ENCODE measurements at places on chromosomes 7 and 10.

- no peak for DNase-seq
Observed at GRCh38 chr7:1572111-1572822, 2.4 kb upstream of the PSMG3 start.

DNA sequence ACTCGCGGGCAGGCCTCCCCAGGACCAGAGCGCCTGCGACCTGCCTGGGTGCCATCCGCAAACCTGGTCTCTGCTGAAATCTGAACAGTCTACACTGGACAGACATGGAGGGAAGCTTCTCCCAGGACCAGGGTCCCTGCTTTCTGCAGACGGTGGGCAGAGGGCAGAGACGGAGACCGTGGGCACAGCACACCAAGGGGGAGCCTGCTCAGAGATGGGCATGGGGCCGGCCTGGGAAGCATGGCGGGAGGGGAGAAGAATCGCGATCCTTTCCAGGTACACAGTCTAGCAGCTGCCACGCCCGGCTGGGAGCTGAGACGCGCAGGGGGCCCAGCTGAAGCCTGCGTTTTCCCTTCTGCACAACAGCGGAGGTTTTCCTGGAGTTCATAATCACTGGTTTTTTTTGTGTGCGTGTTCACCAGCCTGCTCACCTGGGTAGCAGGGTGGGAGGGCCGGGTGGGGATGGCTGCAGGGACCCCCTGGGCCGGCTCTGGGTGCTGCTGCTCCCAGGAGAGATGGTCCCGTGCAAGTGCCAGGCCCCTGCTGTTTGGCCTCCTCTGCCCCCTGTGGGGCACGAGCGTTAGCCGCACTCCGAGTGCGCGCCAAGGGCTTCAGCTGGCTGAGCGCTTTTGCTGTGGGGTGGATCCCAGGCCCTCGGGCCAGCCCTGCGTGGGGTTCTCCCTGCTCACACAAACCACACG, 448.8 kb downstream of the DNAJB6 start:
- no peak for DNase-seq

- no peak for DNase-seq
Observed at GRCh38 chr7:139026551-139026950, 9.3 kb downstream of the ZC3HAV1L start.

GRCh38 chr7:148721390-148721789, 22.7 kb downstream of the CUL1 start:
- DNase-seq: no peak

- no peak for DNase-seq
Observed at GRCh38 chr7:74473116-74473515, 19.4 kb downstream of the GTF2IRD1 start.

GRCh38 chr7:36021917-36022550, 131.0 kb upstream of the EEPD1 start:
- no peak for DNase-seq

DNA sequence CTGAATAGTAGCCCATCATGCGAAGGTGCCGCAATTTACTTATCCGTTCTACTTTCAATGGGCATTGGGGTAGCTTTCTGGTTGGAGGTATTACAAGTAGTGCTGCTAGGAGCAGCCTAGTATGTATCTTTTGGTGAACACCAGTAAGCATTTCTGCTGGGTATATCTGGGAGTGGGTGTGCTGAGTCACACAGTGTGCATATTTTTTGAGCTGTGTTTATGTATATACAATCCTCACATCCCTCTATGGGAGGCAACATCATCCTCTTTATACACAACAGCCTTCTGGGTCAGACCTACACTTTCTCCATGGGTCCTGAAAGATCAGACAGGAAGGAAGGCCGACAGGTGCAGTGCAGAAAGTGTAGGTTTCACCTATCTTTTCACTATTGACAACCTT, 36.3 kb downstream of the PYROXD2 start:
- no peak for DNase-seq

GRCh38 chr7:116182023-116182422, 28.3 kb upstream of the TES start:
- DNase-seq: no peak

DNA sequence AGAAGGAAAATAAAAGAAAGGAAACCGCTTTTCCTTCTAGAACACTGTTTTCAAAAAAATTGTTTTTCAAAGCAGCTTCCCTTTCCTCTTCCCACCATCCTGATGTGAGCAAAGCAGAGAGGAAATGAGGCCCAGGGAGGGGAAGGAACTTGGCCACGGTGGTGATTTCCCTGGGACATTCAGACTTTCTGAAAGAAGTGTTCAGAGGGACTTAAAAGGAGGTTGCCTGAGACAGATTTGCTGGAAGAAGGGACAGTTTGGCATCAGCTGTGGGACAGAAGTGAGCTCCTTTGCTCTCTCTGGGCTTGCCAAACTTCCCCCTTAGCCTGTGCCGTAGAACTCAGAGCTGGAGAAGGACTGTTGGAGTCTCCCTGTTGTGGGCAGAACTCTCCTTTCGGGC, 30.3 kb downstream of the ADCYAP1R1 start:
- DNase-seq: no peak

- no peak for DNase-seq
Observed at GRCh38 chr7:92769844-92770243, 66.5 kb downstream of the CDK6 start.

DNA sequence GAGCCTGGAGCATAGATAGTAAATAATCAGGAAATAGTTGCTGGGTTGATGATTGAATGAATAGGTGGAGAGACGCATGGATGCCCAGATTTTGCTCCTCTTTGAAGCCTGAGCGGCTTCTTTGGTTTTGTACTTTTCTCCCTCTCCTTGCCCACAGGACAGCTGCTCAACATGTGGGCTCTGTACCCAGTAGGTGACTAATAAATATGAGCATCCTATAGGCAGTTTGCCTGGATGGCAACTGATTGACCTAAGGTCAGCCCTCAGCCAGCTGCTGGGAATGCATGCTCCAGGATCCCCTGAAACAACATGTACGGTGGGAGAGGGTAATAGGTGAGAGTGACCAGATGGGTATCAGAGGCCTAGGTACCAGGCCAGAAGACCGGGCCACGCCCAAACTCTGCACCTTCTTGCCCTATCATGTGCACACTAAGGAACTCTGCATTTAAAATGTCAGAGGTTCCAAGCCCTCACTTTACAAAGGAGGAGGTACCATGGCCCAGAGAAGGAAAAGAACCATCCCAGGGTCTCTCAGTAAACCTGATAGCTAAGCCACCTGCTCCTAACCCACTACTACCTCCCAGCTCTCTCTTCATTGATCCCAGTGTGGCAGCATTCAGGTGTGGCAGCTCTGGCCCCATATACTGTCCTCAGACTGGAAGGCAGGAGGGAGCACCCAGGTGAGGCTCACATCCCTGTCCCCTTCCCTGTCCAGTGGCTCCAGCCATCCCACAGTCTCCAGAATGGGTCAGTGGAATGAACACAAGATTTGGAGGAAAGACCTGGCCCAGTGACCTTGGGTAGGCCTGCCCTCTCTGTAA, 2.7 kb upstream of the ZCCHC24 start:
- DNase-seq: no peak

- DNase-seq: peak; percentile 35
Observed at GRCh38 chr10:121975295-121976086, 474 bp upstream of the NSMCE4A start.

DNA sequence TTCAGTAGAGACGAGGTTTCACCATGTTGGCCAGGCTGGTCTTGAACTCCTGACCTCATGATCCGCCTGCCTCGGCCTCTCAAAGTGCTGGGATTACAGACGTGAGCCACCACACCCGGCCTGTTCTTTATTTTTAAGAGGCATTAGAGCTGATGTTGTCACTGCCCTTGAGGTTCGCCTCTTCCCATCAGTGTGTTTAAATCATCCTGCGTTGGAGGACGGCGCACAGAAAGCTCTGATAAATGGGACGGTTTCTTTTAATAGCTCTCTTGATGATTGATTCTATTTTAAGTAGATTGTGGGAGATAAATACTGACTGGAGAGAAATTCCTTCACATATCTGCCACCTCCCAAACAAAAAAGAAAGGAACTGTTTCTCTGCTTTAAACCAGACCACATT, 29.0 kb downstream of the UPP1 start:
- no peak for DNase-seq

DNA sequence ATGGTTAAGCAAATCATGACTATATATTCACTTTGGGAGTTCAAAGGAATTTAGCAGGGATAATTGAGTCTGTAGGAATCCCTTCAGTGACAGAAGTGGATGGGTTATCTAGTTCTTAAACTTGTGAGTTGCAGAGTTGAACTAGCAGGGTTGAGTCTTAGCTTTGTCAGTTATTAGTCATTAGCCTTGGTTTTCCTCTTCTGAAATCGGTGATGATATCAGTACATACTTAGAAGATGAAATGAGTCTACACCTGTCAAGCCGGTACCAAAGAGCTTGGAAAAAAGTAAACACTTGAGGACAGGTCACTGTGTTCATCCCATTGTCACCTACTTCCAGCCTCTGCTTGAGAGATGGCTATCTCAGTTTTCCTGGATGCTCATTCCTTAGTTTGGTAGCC, 73.5 kb downstream of the BUB3 start:
- no peak for DNase-seq

- DNase-seq: no peak
Observed at GRCh38 chr10:49679480-49679893, at the start of gene C10orf53. C10orf53 (plus strand) TSS chr10:49679651; CDS start chr10:49679698, 47 bp downstream.

GRCh38 chr7:27106181-27106900, 3.9 kb upstream of the HOXA2 start:
- DNase-seq: no peak

DNA sequence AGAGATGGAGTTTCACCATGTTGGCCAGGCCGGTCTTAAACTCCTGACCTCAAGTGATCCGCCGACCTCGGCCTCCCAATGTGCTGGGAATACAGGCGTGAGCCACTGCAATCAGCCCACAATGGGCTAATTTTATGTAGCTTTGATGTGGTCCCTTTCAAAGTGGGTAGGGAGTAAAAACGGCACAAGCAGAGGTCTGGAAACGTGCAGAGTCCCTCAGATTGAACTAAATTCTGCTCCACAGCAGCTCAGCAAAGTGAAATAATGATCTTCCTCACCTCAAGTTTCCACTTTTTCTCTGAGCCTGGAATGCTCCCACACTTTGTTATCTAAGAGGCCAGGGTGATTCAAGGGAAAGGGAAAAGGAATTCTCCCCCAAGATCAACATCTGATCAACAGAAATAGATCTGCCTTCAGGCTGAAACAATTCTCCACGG, 6.1 kb downstream of the CCDC3 start:
- no peak for DNase-seq

GRCh38 chr7:151542606-151543130, 23.0 kb upstream of the RHEB start:
- no peak for DNase-seq

DNA sequence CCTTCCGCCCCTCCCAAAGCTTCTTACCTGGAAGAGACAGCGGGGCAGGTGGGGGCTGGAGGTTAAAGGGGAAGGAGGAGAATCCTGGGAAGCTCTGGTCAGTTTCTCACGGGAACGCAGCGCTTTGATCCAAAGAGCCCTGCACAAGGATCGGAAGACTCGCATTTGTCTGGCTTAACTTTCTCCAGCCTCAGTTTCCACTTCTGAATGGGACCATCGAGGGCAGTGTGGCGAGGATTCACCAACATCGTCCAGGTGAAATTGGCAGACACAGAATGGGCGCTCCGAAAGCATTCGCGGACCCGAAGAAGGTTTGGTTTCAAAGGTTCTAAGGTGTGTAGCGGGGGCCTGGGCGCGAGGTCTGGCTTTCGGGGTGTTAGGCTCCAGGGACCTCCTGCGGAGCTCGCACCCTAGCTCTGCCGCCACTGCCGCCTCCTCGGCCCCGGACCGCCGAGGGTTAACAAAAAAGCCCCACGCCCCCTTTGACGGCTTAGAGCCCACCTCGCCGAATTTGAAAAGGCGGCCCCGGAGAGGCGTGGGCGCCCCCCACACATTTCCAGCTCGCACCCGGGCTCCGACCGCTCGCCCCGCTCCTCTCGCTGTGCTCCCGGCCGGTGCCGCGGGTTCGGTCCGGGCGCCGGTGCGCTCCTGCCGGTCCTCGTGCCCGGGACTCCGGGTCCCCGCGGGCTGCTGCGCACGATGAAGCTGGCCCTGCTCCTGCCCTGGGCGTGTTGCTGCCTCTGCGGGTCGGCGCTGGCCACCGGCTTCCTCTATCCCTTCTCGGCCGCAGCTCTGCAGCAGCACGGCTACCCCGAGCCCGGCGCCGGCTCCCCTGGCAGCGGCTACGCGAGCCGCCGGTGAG, at the start of gene COL26A1:
Gene COL26A1, plus strand, starts transcription at position 542 of the 862 bp plus-strand sequence. Its CDS starts 158 bp downstream, at position 700.
- peak; percentile 58 for DNase-seq

DNA sequence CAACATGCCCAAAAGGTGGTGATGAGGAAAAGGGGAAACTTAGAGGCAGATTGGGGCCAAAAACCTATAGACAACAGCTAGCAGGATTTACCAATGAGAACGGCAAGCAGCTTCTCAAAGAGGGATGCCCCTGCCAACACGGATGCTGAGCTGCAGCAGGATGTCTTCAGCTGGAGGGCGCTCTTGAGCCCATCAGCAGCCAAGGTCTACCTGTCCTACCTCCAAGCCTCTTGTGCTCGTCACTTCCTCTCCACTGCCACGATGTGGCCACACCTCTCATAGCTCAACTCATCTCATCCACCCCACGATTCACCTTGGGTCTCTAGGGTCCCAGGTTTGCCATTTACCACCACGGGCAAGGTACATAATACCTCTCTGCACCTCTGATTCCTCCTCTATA, 36.5 kb downstream of the DLG5 start:
- no peak for DNase-seq

Measured in GM13977 (cell line).